ENCODE measurements at places on chromosomes 7 and 10.
A peak's percentile ranks its signal among the peaks of the same experiment; 100 is the strongest.

DNA sequence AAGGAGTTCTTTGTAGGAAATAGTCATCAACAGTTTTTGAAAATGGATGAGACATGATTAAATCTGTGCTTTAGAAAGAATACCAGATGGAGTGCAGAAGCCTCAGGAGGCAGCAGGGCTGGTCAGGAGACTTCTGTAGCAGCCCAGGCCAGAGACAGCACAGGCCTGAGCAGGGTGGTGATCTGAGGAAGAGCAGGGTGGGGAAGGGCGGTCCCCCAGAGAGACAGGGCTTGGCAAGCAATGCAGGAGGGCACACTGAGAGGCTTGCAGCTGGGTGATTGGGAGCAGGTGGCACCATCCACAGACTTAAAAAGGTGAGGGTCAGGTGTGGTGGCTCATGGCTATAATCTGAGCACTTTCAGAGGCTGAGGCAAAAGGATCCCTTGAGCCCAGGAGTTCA, 4.3 kb upstream of the SMKR1 start:
- DNase-seq = no peak

- no peak for DNase-seq
These were observed 831 bp downstream of the CCDC7 start for GRCh38 chr10:32446536-32447406.

GRCh38 chr10:101229266-101230182, at the start of gene LBX1:
LBX1 (minus strand) TSS chr10:101229463; CDS start chr10:101228815, 648 bp downstream.
- no peak for DNase-seq

GRCh38 chr7:284762-285722, 4.9 kb upstream of the FOXL3 start:
- DNase-seq = no peak

DNA sequence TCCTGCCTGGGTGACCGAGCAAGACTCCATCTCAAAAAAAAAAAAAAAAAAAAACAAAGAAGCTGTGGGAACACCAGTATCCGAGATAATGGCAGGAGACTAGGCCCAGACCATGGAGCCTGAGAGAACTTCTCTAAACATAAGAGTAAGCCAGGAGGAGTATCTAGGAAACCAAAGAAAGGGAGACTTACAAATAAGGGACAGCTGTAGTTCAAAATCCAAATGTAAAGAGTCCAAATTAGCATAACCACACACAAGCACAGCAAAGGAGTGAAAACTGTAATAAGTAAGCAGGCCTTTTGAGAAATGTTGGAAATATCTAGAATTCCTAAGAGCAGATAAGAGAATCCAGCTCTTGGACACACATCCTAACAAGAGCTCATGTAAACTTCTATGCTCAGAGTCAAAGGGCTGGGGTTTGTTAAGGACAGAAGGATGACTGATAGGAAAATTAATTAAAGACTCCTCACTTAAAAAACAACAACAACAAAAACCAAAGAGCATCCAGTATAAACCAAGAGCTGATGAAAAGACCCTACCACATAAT, 15.8 kb downstream of the ZNF25 start:
- no peak for DNase-seq

GRCh38 chr7:134279898-134280297, 36.8 kb downstream of the SLC35B4 start:
- DNase-seq = no peak

GRCh38 chr7:15692501-15693020, 6.1 kb upstream of the MEOX2 start:
- no peak for DNase-seq

DNA sequence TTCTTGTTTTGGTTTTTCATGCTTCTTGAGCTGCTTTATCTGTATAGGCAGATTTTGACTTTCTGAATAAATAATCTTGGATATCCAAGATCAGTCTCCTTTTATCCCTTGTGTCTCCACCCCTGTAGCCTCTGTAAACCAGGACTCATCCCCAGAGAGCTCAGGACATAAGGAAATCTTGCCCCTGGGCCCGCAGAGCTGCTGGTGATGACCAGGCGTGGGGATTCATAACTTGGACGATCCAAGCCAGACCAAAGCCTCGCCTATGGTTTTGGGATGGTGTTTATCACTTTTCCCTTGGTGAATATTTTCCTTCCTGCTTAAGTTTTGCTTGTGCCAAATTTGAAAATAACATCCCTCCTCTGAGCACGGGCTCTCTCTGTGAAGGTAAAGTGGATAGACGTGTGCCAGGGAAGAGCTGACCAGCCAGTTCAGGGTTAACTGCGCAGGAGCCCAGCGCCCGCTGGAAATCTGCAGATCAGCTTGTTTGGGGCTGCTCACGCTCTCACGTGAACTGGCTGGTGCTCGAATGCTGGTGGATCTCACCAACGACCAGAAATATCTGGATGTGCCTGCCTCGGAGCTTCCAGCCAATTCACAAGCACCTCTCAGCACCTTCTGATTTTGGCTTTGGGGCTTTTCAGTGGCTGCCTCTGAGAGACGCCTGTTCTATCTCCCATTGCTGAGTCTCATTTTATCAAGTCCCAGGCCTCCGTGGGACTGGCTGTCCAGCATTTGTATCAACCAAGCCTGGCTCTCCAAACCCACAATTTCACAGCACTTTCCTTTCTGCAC, 132.1 kb upstream of the BTBD16 start:
- no peak for DNase-seq

DNA sequence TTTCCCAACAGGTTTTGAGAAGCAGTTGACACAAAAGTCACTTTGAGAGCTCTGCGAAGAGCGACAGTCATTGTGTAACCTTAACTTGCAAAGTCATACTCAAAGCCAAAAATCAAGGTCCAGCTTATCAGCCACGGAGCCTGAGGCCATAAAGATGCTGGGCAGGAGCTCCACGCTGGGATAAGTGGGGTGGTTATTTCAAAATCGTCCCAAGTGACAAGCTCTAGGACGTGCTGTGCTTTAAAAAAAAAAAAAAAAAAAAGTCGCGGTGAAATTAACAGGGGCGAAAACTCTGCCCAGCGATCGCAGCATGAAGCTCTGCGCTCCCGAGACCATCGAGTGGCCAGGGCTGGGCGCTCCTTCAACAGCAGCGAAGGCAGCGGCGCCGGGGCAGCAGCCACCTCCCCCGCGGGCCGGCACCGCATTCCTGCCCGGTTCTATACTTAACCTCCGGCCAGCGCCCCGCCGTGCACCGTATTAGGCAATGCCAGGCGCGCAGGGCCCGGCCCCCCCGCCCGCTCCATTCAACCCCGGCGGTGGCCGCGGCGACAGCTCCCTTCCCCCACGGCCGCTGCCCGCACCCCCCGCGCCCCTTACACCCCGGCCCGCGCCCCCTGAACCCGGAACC, 657 bp downstream of the HACD1 start:
- DNase-seq = peak; percentile 16

- no peak for DNase-seq
These were observed 186.2 kb upstream of the MTPN start for GRCh38 chr7:136163340-136163801.

DNA sequence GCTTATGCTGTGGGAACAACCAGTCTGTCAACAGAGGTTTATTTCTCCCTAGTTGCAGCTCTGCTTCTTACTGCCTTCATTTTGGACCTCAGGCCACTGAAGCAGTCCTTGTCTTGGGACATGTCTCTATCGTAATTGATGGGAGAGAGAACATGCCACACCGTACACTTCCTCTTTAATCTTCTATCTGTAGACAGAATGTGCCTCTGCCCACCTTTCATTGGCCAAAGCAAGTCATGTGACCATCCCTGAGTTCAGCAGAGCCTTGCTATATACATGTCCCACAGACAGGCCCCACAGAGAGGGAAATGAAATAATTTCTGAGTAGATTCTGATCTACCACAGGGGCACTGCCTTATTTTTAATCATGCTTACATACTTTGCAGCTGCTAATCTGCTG, 98.0 kb downstream of the KCND2 start:
- no peak for DNase-seq

GRCh38 chr10:132785723-132786475, at the start of gene NKX6-2:
NKX6-2 (minus strand) TSS chr10:132786147; CDS start chr10:132785948, 199 bp downstream.
- DNase-seq = no peak
